Renal pelvis (tissue), 12 donors: ENCODE measurements at places on chromosomes 16 and 17.

GRCh38 chr17:82152556-82153294 is 54.7 kb upstream of the FASN start:
- DNase-seq = no peak

- no peak for DNase-seq
Observed at GRCh38 chr17:21235921-21236320, 17.3 kb downstream of the NATD1 start.

DNA sequence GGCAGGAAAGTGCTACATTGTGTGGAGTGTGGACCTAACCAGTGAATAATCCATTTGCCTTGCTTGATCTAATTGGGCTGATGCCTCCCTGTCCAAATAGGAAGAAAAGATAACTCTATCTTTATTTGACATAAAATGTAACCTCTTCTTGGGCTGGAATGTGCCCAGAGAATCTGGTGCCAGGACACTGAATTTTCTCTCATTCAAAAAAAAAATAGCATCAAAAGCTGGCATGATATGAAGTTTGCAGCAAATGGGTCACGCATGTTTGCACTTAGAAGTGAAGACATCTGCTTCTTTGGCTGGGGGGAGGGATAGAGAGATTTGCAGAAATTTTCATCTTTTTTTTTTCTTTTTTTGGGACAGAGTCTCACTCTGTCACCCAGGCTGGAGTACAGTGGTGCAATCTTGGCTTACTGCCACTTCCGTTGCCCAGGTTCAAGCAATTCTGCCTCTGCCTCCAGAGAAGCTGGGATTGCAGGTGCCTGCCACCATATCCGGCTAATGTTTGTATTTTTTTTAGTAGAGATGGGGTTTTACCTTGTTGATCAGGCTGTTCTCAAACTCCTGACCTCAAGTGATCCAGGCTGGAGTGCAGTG is 478.2 kb upstream of the EEF2KMT start:
- no peak for DNase-seq

- no peak for DNase-seq
Observed at GRCh38 chr17:5869041-5869745, 201.0 kb upstream of the WSCD1 start.

DNA sequence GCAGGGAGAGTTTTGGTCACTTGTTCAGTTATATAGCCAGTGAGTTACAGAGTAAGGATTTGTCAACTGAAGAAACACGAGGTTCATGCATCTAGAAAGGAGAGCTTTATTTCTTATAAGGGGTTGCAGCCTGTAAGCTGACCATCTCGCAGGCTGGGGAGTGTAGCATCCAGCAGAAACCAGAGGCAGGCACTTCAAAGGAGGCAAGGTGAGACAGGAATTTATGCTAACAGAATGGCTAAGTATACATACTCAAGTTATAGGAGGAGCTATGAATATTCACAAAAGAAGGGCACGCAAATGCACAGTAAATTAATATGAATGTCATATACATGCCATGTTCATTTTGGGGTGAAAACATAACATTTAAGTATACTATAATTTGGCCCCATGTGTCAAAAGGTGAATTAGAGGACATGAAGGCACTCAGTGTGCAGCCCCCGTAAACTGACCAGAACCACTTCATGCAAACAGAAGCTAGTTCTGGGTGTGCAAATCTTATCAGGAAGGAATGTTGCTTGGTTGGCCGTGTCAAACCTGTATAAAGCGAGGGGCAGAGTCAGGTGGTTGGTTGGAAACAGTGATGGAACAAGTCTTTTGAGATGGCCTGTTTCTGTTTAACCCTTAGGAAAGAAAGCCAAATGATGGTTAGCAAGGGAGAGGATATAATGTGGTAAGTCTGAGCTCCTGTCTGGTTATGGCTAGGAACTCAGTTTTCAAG is 97.0 kb downstream of the GRIN2A start:
- DNase-seq = no peak

DNA sequence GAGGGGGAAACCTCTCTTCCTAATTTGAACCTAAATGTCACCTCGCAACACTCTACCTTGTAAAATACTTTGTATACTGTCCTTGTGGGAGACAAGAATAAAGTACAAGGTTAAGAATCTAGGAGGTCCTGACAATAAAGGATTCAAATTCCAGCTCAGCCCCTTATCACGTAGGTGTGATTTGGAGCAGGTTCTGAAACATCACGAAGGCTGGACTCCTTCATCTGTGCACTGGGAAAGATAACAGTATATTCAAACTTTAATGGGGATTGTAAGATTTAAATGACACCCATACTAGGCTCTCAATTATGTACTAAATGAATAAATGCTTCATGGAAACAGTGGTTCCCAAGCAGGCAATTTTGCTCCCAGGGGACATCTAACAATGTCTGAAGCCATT is 2.1 kb downstream of the TXNDC11 start:
- DNase-seq = no peak

GRCh38 chr16:1642148-1642547 is 30.0 kb downstream of the CRAMP1 start:
- DNase-seq = no peak

- no peak for DNase-seq
Observed at GRCh38 chr17:61594294-61594825, 3.3 kb upstream of the NACA2 start.

- DNase-seq = no peak
Observed at GRCh38 chr16:54585998-54586340, 299.4 kb upstream of the IRX3 start.

- DNase-seq = no peak
Observed at GRCh38 chr16:10846213-10846998, 27.8 kb upstream of the TVP23A start.
